Caki2 (cell line): ENCODE measurements at places on chromosomes 11 and 22. TPM values are rescaled to one million over a fixed set of nuclear protein-coding genes. Genes with fewer than 3 reads are reported as not detected.

Gene C11orf87
- not detected in 2 replicates for total RNA-seq

GRCh38 chr11:16737818-16738192 lies 642 bp upstream of the C11orf58 start:
- DNase-seq: no peak

Gene YPEL1
- 0.75 and 2.2 TPM in 2 replicates for total RNA-seq

DNA sequence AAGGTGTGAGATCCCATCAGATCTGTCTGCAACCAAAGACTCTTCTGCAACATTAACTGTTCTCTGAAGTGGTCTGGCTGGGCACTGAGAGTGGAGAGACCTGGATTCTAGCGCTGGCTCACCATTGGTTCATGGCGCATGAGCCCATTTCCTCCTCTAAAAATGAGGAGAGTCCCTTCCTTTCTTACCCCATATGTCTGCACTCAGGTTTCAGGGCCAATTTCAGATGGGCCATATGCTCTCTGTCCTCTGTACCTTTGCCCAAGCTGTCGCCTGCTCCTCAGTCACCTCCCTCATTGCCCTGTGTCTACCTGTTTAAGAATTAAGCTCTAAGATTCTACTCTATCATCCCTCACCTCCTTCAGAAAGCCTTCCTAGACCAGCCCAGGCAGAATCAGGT lies 484.7 kb downstream of the INSC start:
- DNase-seq: no peak

GRCh38 chr22:32852395-32853251 lies 51.1 kb downstream of the TIMP3 start:
- DNase-seq: no peak

Gene OR52I2
- not detected in 2 replicates for total RNA-seq

GRCh38 chr22:37062376-37062675 lies 10.8 kb downstream of the KCTD17 start:
- DNase-seq: no peak

- peak; percentile 95 for DNase-seq
These were observed at the start of gene TAF6L for GRCh38 chr11:62771144-62772021. TAF6L (plus strand) TSS chr11:62771396; CDS start chr11:62775784, 4,388 bp downstream.

- no peak for DNase-seq
These were observed 24.2 kb downstream of the NECTIN1 start for GRCh38 chr11:119704849-119705248.

Gene RHOD
- total RNA-seq: 4.1 and 5.6 TPM in 2 replicates

DNA sequence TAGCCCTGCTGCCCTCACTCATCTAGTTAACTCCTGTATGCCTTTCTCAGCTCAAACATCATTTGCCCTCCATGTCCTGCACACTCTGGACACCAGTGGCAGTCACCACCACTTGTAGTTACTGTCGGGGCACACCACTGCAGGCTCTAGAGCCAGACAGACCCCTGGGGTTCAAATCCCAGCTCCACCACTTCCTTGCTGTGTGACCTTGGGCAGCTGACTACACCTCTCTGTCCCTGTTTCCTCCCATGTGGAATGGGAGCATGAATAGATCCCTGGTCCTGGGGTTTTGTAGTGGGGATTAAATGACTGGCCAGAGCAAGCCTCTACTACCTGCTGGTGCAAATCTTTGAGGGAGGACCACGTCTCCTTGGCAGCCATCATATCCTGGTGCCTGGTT lies 7.8 kb upstream of the IFT27 start:
- DNase-seq: no peak

DNA sequence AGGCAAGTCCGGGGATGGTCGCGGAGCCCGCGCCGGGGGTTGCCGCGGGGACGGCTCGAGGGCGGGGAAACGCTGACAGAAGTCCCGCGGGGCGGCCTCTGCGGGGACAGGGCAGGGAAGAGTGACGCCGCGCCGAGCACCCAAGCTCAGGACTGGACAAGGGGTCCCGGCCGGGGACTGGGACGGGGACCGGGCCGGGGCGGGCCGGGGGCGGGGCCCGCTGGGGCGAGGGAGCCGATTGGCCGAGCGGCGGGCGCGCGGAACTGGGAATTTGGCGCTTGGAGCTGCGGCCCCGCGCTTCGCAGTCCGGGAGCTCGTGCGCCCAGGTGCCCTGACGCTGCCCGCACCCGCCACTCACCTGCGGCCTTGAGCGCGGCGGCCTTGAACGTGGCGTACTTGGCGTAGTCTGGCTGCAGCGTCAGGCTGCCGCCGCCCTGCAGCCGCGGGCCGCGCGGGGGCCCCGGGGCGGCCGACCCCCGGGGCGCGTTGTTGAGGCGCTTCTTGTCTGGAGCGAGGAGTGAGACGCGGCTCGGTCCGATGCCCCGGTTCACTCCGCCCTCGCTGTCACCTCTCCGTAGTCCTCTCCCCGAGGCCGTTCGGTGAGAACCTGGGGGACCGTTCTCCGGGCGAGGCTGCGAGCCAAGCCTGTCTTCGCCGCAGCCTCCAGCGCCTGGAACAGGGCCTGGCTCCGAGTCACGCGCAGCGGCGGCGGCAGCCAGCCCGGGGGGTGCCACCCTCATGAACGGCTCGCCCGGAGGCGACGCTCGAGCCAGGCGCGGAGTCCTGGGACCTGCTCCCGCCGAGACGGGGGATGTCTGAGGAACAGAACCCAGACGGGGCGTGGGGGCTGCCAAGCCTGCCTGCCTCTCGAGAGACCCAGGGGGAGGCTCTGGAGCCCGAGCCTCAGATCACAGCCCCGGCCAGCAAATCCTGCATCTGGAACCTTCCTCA lies 4.5 kb downstream of the SHISA8 start:
- no peak for DNase-seq

Gene APOA4
- total RNA-seq: not detected in 2 replicates

Gene SEC14L2
- 10.6 and 12.9 TPM in 2 replicates for total RNA-seq

- no peak for DNase-seq
These were observed 1.4 kb upstream of the ROBO3 start for GRCh38 chr11:124863826-124864165.

Gene CCDC15
- total RNA-seq: 1.1 and 1.5 TPM in 2 replicates

Gene CXCR5
- total RNA-seq: not detected in 2 replicates

- peak; percentile 4 for DNase-seq
These were observed 27.4 kb downstream of the ZNF214 start for GRCh38 chr11:6992457-6993417.

DNA sequence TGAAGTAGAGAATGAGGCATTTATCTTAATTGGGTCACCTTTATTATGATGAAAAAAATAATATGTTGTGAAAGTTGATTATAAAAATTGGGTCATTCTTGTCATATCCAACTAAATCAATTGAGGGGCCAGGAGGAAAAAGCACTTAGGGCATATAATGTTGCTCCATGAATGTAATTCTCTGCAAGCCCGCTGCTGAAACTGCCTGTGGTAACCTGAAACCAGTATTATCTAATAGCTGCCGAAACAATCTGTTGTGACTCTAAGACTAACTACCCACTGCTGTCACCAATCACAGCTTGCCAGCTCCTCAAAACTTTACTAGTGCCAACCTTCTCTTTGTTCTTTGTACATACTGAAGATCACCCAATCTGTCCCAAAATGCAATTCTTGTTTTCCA lies 115.8 kb downstream of the ATG16L2 start:
- DNase-seq: no peak

GRCh38 chr11:118398791-118399559 lies 2.4 kb upstream of the ATP5MG start:
- DNase-seq: no peak

GRCh38 chr22:24994070-24994763 lies 41.7 kb downstream of the KIAA1671 start:
- peak; percentile 73 for DNase-seq

GRCh38 chr11:62855571-62856332 lies 16.4 kb upstream of the WDR74 start:
- DNase-seq: peak; percentile 94

GRCh38 chr11:133951327-133952198 lies 5.2 kb downstream of the IGSF9B start:
- DNase-seq: peak; percentile 50

- DNase-seq: no peak
These were observed 32.7 kb downstream of the FAM83F start for GRCh38 chr22:40027191-40028097.

GRCh38 chr22:36860821-36861659 lies at the start of gene NCF4:
NCF4 (plus strand) TSS chr22:36861006; CDS start chr22:36861172, 166 bp downstream.
- no peak for DNase-seq

Gene KDM4E
- total RNA-seq: not detected in 2 replicates

- DNase-seq: no peak
These were observed 117.4 kb downstream of the SGSM3 start for GRCh38 chr22:40487663-40488249.

GRCh38 chr22:38298312-38299005 lies 18.8 kb downstream of the CSNK1E start:
- DNase-seq: peak; percentile 60

DNA sequence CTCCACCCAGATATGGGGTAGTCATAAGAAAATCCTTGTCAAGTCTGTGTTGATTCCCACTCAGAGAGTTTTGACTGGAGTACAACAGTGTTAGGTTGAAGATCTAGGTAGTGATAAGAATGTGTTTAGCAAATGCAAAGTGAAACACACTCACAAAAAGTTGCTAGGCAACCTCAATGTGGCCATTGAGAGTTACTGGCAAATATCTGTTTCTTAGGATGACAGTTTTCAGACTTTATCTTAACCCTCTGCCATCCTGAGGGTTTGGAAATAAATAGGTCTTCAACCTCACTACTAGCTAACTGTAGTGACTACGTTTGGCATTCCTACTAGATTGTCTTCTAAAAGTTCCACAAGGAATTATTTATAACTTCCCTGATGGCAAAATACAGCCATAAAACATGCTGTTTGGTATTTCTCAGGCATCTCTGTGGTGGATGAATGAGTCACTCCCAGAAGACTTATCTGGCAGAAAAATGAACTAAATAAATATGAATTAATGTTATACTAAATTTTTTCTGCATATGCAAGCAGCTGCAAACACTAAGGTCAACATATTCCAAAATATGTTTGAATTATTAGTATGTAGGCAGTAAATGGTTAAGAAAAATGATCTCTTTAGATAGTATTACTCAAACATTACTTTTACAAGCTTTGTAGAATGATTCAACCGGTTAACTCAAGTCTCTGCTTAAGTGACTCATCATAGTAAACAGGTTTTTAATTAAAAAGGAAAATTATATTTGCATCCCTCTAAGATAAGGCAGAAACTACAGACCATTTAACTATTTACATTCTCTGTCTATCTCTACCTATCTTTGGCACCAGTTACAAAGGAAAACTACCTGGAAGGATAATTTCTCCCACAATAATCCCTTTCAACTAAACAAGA lies 17.1 kb upstream of the SYTL2 start:
- DNase-seq: peak; percentile 56

GRCh38 chr22:47064416-47064815 lies 302.0 kb downstream of the TBC1D22A start:
- DNase-seq: no peak

GRCh38 chr11:92227959-92228935 lies 3.6 kb downstream of the FAT3 start:
- DNase-seq: no peak

Gene CCDC157
- 2.0 and 2.2 TPM in 2 replicates for total RNA-seq

Gene LRP5
- 13.5 and 15.4 TPM in 2 replicates for total RNA-seq

DNA sequence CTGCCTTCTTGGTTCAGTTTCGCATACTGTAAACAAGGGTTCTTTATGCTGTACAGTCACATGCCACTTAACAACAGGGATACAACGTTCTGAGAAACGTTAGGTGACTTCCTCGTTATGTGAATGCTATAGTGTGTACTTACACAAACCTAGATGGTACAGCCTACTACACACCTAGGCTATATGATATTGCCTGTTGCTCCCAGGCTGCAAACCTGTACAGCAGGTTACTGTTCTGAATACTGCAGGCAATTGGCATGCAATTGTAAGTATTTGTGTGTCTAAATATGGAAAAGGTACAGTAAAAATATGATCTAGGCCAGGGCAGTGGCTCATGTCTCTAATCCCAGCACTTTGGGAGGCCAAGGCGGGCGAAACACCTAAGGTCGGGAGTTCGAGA lies 85.7 kb upstream of the PRDM11 start:
- DNase-seq: no peak

- DNase-seq: no peak
These were observed 45.3 kb downstream of the MN1 start for GRCh38 chr22:27756212-27756660.

GRCh38 chr22:30825711-30826505 lies 131.2 kb downstream of the OSBP2 start:
- DNase-seq: no peak

GRCh38 chr22:49087198-49087597 lies 740.5 kb downstream of the BRD1 start:
- no peak for DNase-seq

GRCh38 chr11:77371646-77372045 lies 70.2 kb upstream of the GDPD4 start:
- DNase-seq: no peak

GRCh38 chr11:1763796-1764661 lies at the start of gene CTSD:
CTSD (minus strand) TSS chr11:1763927; CDS start chr11:1763859, 68 bp downstream.
- peak; percentile 56 for DNase-seq

DNA sequence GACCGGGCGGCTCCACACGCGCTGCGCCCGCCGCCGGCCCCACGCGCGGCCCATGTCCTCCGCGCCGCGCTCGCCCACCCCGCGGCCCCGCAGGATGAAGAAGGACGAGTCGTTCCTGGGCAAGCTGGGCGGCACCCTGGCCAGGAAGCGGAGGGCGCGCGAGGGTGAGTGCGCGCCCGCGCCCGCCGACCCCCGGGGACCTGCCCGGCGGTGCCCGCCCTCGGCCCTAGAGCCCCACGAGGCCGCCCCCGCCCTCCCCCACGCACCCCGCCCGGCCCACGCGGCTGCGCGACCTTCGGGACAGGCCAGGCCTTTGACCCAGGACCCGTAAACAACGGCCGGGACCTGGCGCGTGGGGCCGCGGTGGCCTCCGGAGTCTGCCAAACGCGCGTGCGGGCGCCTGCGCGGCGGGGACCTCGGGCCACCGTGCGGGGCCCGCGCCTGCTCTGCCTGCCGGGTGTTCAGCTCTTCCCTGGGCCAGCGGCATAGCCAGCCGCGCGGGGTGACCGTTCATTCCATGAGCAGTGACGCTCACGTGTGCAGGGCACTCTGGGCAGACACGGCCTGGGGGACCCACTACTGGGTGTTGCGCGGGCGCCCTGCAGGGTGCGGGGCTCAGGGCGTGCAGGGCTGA lies at the start of gene PARVB:
Gene PARVB, plus strand, starts transcription at position 15 of the 634 bp plus-strand sequence. Its CDS starts 38 bp downstream, at position 53.
- peak; percentile 22 for DNase-seq

- DNase-seq: no peak
These were observed 4.0 kb downstream of the NAP1L4 start for GRCh38 chr11:2987881-2988861.

Gene CRYBB3
- not detected in 2 replicates for total RNA-seq

Gene UBQLN3
- total RNA-seq: not detected in 2 replicates

- peak; percentile 87 for DNase-seq
These were observed 10.6 kb downstream of the JHY start for GRCh38 chr11:122893131-122893530.
